PC-3 (cell line): ENCODE measurements at places on chromosomes 16 and 17. TPM values are rescaled to one million over a fixed set of nuclear protein-coding genes. Genes with fewer than 3 reads are reported as not detected.

- H3K4me3 ChIP-seq: no peak overlapping the region
- H3K4me1 ChIP-seq: peaks cover 32% of the 10 kb centered on the region
- no peaks in the 10 kb centered on the region for H3K27me3 ChIP-seq
These were observed 117.9 kb downstream of the SEC14L1 start for GRCh38 chr17:77258638-77259037.

GRCh38 chr16:9996221-9996620 lies 186.0 kb downstream of the GRIN2A start:
- 0 out of 2 replicates have a peak, but pooled peaks cover 6% of the 10 kb centered on the region for H3K27me3 ChIP-seq
- no peak overlapping the region for H3K4me3 ChIP-seq
- no peak overlapping the region for H3K27ac ChIP-seq
- H3K36me3 ChIP-seq: no peaks in the 10 kb centered on the region
- no peaks in the 10 kb centered on the region for H3K4me1 ChIP-seq
- DNase-seq: no peak

- DNase-seq: no peak
- H3K4me1 ChIP-seq: no peaks in the 10 kb centered on the region
- H3K27me3 ChIP-seq: no peaks in the 10 kb centered on the region
- H3K27ac ChIP-seq: no peak overlapping the region
- H3K4me3 ChIP-seq: no peak overlapping the region
These were observed 31.4 kb downstream of the WWP2 start for GRCh38 chr16:69793526-69793925.

DNA sequence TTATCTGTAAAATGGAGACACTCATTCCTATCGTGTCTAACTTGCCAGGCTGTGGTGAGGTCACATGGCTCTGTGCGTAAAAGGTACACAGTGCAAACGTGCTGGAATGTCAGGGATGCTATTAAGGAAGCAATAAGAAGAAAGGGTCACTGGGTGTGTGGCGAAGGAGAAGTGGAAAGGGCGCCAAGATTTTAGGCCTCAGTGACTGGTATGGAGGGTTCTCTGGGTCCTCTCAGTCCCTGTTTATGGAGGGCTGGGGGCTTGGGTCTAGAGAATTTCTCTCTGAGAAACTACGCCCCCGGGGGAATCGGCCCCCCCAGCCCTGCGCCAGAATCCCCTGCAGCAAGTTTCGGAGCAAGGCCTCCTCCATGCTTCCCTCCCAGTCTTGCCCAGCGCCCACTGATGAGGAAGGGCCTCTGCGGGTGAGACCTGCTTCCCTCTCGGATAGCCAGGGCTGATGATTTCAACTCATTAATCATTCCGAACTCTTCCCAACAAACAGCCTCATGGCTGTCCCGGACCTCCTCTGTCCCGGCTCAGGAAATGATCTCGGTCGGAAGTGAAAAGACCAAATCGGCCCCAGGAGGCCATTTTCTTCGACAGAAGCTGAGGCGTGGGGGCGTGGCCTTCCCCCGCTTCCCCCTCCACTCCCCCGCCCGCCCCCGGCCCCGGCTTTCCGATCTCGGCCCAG lies 1.2 kb upstream of the HEXIM1 start:
- H3K36me3 ChIP-seq: 0 out of 2 replicates have a peak, but pooled peaks cover 4% of the 10 kb centered on the region
- H3K4me1 ChIP-seq: peaks cover 27% of the 10 kb centered on the region
- no peak for DNase-seq
- peak overlapping the region; percentile 90 for H3K27ac ChIP-seq
- H3K27me3 ChIP-seq: no peaks in the 10 kb centered on the region

GRCh38 chr16:56295739-56296527 lies 104.6 kb downstream of the GNAO1 start:
- no peak overlapping the region for H3K27ac ChIP-seq
- H3K27me3 ChIP-seq: 0 out of 2 replicates have a peak, but pooled peaks cover 15% of the 10 kb centered on the region
- H3K4me3 ChIP-seq: no peak overlapping the region
- 0 out of 2 replicates have a peak, but pooled peaks cover 10% of the 10 kb centered on the region for H3K4me1 ChIP-seq
- no peak for DNase-seq

- peaks cover 14% of the 10 kb centered on the region for H3K4me1 ChIP-seq
- H3K4me3 ChIP-seq: no peak overlapping the region
- no peaks in the 10 kb centered on the region for H3K27me3 ChIP-seq
These were observed 10.6 kb upstream of the CD300A start for GRCh38 chr17:74455821-74456220.

DNA sequence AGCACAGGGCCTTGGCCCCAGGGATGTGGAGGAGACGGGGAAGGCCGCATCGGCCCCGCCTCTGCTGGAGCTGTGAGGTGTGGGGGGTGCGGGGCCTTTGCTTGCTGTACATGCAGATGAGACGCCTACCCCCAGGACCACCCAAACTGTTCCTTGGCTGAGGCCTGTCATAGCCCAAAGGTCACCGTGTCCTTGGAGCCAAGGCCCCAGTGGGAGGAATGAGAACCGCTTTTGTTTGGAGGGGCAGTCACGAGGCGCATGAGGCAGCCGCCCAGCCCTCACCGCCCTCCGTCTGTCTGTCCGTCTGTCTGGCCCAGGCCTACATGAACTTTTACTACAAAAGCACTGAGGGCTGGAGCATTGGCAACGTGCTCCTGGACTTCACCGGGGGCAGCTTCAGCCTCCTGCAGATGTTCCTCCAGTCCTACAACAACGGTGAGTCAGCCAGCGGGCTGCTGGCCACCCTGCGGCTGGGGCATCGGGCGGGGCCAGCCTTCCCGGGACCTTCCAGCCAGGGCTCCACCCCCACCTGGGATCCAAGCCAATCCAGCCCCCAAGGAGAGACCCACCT lies 8.8 kb downstream of the TAX1BP3 start:
- DNase-seq: peak; percentile 58
- H3K4me3 ChIP-seq: no peak overlapping the region
- H3K27me3 ChIP-seq: no peaks in the 10 kb centered on the region
- H3K27ac ChIP-seq: peak overlapping the region; percentile 51
- H3K4me1 ChIP-seq: peaks cover 9% of the 10 kb centered on the region

DNA sequence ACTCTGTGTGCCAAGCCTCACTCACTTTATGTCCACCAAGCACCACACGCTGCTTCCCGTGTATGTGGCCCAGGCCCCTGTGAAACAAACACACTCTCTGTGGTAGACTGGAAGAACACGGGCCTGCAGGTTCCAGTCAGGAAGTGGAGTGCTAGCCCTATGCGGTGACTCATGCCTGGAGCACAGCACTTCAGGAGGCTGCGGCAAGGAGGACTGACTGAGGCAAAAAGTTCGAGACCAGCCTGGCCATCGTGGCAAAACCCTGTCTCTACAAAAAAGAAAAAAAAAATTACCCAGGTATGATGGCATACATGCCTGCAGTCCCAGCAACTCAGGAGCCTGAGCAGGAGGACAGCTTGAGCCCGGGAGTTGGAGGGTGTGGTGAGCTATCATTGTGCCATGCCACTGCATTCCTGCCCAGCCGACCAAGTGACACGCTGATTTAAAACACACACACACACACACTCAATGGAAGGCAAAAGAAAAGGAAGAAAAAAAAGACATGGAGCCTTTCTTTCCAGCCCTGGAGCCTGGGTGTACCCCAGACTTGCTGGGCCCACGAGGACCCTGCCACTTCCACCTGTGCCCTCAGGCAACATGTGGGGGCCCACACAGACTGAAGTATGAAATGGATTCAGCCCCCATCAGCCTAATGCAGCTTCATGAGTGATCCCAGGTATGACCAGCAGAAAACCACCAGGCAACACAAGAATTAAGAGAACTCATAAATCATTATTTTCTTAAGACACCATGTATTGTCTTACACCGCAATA lies 126.6 kb downstream of the ANKRD11 start:
- DNase-seq: peak; percentile 59
- H3K27ac ChIP-seq: peak overlapping the region; percentile 97
- H3K4me1 ChIP-seq: peaks cover 26% of the 10 kb centered on the region
- H3K27me3 ChIP-seq: no peaks in the 10 kb centered on the region
- peaks cover 3% of the 10 kb centered on the region; the same call in 1 of the 2 replicates for H3K36me3 ChIP-seq

DNA sequence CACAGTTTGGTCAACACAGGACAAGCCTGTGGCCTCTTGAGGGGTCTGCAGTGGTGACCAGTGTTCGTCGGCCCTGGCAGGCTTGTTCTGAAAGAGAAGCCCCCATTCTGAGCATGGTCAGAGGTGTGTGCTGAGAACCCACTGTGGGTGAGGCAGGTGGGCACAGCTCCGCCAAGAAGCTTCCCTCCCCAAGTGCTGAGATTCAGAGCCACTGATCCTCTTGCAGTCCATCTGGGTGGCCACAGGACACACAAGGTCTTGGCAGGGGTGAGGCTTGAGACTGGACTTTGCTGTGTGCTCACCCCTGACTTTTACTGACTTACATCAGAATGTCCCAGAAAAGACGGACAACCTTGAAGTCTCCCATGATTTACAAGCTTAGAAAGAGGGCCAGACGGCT lies 18.7 kb downstream of the MPRIP start:
- peaks cover 95% of the 10 kb centered on the region for H3K36me3 ChIP-seq
- no peak overlapping the region for H3K4me3 ChIP-seq
- no peak for DNase-seq
- no peaks in the 10 kb centered on the region for H3K27me3 ChIP-seq

GRCh38 chr17:2051061-2051932 lies 3.6 kb upstream of the HIC1 start:
- peak overlapping the region; percentile 51; the same call in 1 of the 2 replicates for H3K4me3 ChIP-seq
- no peaks in the 10 kb centered on the region for H3K36me3 ChIP-seq
- no peak overlapping the region for H3K27ac ChIP-seq
- H3K27me3 ChIP-seq: no peaks in the 10 kb centered on the region
- DNase-seq: peak; percentile 41

- H3K4me1 ChIP-seq: peaks cover 59% of the 10 kb centered on the region
- H3K36me3 ChIP-seq: no peaks in the 10 kb centered on the region
- peak overlapping the region; percentile 80 for H3K27ac ChIP-seq
- peak; percentile 83 for DNase-seq
These were observed 23.0 kb downstream of the NSMCE1 start for GRCh38 chr16:27245276-27246172.

DNA sequence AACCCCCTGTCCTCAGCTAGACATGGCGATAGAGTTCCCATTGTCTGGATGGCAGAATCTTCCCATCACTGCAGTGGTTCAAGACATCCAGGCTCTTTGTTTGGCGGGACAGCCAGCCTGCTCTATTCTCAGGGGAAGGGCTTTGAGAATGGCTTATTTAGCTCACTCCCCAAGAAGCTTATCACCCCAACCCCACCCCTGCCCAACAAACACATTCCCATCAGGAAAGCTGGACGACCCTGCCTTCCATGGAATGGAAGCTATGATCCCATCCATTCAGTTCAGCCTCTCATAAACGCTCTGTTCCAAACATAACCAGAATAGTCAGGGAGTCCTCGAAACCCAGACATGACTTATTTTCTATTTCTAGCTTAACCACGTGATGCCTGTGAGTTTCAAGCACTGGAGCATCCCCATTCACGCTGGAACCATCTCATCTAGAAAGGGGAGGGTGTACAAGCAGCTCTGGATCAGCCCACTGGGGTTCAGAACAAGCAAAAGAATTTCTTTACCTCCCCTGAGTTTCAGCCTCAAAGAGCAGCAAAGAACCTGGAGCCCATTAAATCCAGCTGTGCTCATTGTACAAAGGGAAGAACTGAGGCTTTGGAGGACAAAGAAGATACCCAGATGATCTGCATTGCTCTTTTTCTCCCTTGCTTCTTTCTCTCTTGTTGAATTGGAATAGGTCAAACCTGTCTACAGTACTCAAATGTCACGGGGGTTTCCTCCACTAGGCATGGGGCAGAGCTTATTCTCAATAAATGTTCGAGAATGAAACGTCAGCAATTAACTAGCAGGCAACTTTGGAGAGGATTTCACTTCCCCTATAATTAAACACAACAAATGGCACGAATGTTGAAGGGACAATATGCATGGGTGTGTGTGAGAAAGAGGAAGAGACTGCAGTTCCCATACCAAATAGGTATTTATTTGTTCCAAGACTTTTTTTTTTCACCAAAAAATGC lies 93.1 kb downstream of the XYLT1 start:
- no peaks in the 10 kb centered on the region for H3K4me1 ChIP-seq
- no peaks in the 10 kb centered on the region for H3K36me3 ChIP-seq
- H3K4me3 ChIP-seq: no peak overlapping the region

DNA sequence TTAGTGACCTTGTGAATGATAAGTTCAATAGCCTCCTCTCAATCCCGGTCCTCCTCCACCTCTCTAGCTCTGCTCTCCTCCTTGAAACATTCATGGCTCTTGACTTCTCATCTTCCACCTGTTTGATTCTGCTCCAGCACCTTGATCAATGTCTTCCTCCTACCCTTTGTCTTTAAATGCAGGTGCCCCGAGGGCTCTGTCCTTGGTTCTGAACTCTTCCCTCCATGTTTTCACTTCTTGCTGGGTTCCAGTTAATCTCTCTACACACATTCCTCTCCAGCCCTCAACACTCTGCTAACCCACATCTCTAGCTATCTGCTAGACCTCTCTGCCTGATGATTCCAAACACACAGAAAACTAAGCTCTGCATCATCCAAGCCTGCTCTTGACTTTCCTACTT lies 13.4 kb downstream of the CD300E start:
- H3K27me3 ChIP-seq: peaks cover 52% of the 10 kb centered on the region
- H3K27ac ChIP-seq: no peak overlapping the region
- peak; percentile 16 for DNase-seq

DNA sequence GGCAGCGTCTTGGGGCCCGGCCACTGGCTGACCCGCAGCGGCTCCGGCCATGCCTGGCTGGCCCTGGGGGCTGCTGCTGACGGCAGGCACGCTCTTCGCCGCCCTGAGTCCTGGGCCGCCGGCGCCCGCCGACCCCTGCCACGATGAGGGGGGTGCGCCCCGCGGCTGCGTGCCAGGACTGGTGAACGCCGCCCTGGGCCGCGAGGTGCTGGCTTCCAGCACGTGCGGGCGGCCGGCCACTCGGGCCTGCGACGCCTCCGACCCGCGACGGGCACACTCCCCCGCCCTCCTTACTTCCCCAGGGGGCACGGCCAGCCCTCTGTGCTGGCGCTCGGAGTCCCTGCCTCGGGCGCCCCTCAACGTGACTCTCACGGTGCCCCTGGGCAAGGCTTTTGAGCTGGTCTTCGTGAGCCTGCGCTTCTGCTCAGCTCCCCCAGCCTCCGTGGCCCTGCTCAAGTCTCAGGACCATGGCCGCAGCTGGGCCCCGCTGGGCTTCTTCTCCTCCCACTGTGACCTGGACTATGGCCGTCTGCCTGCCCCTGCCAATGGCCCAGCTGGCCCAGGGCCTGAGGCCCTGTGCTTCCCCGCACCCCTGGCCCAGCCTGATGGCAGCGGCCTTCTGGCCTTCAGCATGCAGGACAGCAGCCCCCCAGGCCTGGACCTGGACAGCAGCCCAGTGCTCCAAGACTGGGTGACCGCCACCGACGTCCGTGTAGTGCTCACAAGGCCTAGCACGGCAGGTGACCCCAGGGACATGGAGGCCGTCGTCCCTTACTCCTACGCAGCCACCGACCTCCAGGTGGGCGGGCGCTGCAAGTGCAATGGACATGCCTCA lies 773 bp downstream of the NTN3 start:
- H3K4me1 ChIP-seq: peaks cover 9% of the 10 kb centered on the region; the same call in 1 of the 2 replicates
- H3K27ac ChIP-seq: no peak overlapping the region
- DNase-seq: no peak
- H3K27me3 ChIP-seq: no peaks in the 10 kb centered on the region
- no peak overlapping the region; the same call in 1 of the 2 replicates for H3K4me3 ChIP-seq

DNA sequence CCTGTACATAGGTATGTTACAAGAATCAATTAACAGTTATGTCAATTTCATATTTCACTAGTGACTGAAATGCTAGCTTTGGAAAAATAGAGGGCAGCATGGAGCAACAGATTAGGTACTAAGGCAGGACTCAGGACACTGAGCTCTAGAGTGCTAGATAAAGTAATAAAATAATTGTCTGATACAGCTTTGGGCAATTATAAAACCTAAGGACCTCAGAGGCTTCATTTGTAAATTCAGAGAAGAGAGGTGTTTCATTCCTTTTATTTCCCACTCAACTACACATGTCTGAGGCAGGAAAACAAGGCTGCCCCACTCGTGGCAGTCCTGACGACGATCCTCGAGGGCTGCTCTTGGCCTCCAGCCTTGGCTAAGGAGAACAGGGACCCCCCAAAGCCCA lies 81.5 kb downstream of the CA4 start:
- no peaks in the 10 kb centered on the region for H3K27me3 ChIP-seq
- no peaks in the 10 kb centered on the region for H3K4me1 ChIP-seq
- no peak overlapping the region for H3K4me3 ChIP-seq
- H3K27ac ChIP-seq: no peak overlapping the region

SOX8 gene
- 0.47 and 0.92 TPM in 2 replicates for total RNA-seq

SULT1A4 gene
- 0.40 and 8.3 TPM in 2 replicates for total RNA-seq

RRAD gene
- 1.2 and 2.8 TPM in 2 replicates for total RNA-seq

MYO15A gene
- 0.26 TPM in 1 of 2 replicates, not detected in the other for total RNA-seq
